ENCODE measurements at places on chromosomes 6 and 20. TPM values are rescaled to one million over a fixed set of nuclear protein-coding genes. Genes with fewer than 3 reads are reported as not detected.

DNA sequence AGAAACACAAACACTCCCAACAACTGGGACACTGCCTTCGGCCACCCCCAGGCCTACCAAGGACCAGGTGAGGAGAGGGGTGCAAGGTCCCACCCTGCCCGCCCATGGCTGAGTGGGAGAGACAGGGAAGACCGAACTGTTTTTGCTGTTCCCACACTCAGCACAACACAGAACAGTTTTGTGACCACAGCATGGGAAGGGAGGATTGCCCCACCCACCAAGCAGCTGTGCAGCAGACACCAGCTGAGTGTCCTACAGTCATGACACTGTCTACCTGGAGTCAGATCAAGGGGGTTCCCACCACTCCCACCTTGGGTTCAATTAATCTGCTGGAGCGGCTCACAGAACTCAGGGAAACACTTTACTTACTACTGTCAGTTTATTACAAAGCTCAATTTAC is 73.9 kb downstream of the SNX9 start:
- no peak overlapping the region for H3K4me3 ChIP-seq
- no peaks in the 10 kb centered on the region for H3K27me3 ChIP-seq
- no peak for DNase-seq
- H3K36me3 ChIP-seq, result no peaks in the 10 kb centered on the region
- H3K4me1 ChIP-seq, result no peaks in the 10 kb centered on the region
- H3K27ac ChIP-seq, result no peak overlapping the region

The ENPP5 gene
- total RNA-seq, result 0.39 TPM

GRCh38 chr20:33826270-33826897 is 15.2 kb downstream of the CHMP4B start:
- H3K27me3 ChIP-seq, result no peaks in the 10 kb centered on the region
- no peak for DNase-seq
- no peaks in the 10 kb centered on the region for H3K36me3 ChIP-seq
- no peak overlapping the region for H3K4me3 ChIP-seq

DNA sequence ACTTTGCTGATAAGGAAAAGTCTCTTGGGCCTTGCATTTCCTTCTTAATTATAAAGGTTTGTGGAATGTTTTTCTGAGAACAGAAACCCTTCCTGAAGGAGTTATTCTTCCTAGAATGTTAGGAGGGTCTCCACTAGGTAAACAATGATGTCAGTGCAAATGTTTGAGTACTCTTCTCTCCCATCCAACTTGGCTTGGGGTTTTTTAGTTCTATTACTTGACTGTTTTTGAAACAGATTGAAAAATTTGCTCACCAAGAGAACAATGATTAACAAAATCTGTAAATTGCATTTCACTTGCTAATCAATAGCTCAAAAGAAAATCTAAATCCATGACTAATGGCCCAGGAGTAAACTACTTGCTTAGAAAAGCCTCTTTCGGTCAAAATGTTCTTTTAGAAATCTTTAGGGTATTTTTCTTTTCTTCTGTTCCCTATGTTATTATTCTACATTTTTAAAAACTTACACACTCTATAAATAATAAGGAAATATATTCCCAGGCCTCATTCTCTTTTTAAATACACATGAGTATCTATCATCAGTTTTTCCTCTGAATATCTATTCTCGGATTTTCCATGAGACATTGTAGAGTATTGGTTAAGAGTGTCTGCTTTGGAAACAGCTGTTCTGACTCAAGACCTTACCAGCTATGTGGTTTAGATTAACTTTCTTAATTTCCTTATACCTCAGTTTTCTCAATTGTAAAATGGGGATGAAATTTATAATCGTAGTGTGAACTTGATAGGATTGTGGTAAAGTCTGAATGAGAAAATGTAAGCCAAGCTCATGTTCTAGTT is 234.2 kb upstream of the CITED2 start:
- H3K36me3 ChIP-seq, result no peaks in the 10 kb centered on the region
- H3K27ac ChIP-seq, result no peak overlapping the region
- H3K4me1 ChIP-seq, result no peaks in the 10 kb centered on the region
- no peak overlapping the region for H3K4me3 ChIP-seq
- no peaks in the 10 kb centered on the region for H3K27me3 ChIP-seq

The ZKSCAN3 gene
- 4.5 TPM for total RNA-seq

DNA sequence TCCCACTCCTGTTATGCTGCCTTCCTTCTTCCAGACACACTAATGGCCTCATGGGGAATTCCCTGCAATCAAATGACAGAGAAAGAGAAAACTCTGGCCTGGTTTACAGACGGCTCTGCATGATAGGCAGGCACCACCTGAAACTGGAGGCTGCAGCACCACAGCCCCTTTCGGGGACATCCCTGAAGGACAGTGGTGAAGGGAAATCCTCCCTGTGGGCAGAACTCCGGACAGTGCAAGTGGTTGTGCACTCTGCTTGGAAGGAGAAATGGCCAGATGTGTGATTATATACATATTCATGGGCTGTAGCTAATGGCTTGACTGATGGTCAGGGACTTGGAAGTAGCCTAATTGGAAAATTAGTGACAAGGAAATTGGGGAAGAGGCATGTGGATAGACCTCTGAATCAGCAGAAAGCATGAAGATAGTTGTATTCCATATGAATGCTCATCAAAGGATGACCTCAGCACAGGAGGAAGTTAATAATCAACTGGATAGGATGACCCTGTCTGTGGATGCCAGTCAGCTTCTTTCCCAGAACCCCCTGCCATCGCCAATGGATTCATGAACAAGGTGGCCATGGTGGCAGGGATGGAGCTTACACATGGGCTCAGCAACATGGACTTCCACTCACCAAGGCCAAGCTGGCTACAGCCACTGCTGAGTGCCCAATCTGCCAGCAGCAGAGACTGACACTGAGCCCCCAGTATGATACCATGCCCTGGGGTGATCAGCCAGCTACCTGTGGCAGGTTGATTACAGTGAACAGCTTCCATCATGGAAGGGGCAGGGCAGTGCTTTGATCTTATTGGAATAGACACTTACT is 44.5 kb upstream of the VSX1 start:
- H3K4me3 ChIP-seq, result no peak overlapping the region
- no peaks in the 10 kb centered on the region for H3K36me3 ChIP-seq
- H3K27me3 ChIP-seq, result no peaks in the 10 kb centered on the region
- H3K27ac ChIP-seq, result no peak overlapping the region

GRCh38 chr6:134199848-134200606 is 117.9 kb downstream of the SGK1 start:
- H3K27ac ChIP-seq, result no peak overlapping the region
- no peaks in the 10 kb centered on the region for H3K27me3 ChIP-seq
- no peak for DNase-seq
- H3K36me3 ChIP-seq, result peaks cover 6% of the 10 kb centered on the region

DNA sequence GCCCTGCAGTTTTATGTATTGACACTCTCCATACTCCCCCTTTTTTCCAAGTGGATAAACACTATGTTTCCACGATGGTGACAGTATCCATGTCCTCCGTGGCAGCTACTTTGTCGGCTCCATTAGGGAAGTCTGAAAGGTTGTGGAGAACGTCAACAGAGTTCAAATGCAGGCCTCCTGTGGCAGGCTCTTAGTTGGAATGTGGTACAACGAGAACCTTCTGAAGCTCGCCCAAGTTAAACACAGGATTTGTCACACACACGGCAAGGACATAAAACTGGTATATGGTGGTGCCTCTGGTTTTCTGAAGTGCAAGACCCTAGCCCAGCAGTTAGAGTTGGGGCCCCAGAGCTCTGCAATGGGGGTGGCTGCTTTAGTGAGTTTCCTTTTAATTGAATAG is 187.0 kb upstream of the TAB2 start:
- H3K27ac ChIP-seq, result no peak overlapping the region
- H3K36me3 ChIP-seq, result no peaks in the 10 kb centered on the region
- H3K27me3 ChIP-seq, result no peaks in the 10 kb centered on the region
- DNase-seq, result no peak
- no peak overlapping the region for H3K4me3 ChIP-seq

The ADGRG6 gene
- 35.4 TPM for total RNA-seq

The ANGPT4 gene
- 1.3 TPM for total RNA-seq

The PTK6 gene
- total RNA-seq, result not detected

The MCM8 gene
- 5.1 TPM for total RNA-seq

DNA sequence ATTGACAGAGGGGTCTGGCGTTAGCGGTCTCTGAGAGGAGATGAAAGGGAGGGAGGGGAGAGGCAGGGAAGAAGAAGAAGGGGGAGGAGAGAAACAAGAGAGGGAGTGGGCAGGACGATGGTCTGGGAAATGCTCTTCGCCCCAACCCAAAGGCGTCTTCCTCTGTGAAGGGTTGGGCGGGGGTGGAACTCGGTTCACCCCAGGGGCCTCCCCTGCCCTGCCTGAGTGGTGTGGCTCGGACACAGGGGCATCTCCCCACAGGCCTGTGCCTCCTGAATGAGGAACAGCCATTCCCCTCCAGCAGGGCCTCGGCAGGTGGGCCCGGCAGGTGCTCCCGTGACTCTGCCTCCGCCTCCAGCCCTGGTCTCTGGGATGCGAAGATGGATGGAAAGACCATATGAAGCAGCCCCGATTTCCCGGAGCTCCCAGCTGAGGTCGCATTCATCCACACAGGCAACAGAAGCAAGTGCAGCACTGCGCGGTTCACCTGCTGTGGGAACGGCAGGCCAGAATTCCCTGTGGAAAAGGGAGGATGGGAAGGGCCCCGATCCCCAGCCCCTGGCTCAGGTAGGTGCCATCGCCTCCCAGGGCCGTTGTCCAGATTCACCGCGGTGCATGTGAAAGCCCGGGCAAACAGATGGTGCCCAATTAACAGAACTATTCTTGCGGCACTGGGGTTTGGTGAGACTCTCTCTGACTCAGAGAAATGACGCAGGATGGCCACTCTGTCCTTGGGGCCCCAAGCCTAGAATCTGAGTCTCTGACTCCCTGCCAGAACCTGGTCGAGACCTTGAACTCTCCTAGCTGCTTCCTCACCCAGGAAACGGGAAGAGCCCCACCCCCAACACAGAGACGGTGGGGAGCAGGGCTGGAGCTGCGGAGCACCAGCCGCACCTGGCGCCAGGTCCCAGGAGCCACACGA is 29.4 kb upstream of the RPS6KA2 start:
- no peak overlapping the region for H3K4me3 ChIP-seq
- no peaks in the 10 kb centered on the region for H3K36me3 ChIP-seq
- no peak overlapping the region for H3K27ac ChIP-seq
- H3K4me1 ChIP-seq, result no peaks in the 10 kb centered on the region

The RHAG gene
- total RNA-seq, result 0.59 TPM

Measured in tibial nerve (tissue), 4 donors.